Activated CD4-positive, alpha-beta T cell treated with anti-CD3 and anti-CD28 coated beads, Interleukin-2, amount 10 ng/mL, durations not matched to agents 7 days and 5 days (primary cell): ENCODE measurements at places on chromosomes 12 and 14. TPM values are rescaled to one million over a fixed set of nuclear protein-coding genes. Genes with fewer than 3 reads are reported as not detected.

The AP5M1 gene
- total RNA-seq, result 64.3 TPM

The SMCO3 gene
- not detected for total RNA-seq

The MARK3 gene
- total RNA-seq, result 81.4 TPM

- no peak overlapping the region for H3K27ac ChIP-seq
- H3K4me1 ChIP-seq, result peaks cover 9% of the 10 kb centered on the region
- no peak for DNase-seq
- peaks cover 2% of the 10 kb centered on the region for H3K36me3 ChIP-seq
- no peak overlapping the region for H3K4me3 ChIP-seq
Observed at GRCh38 chr14:68598621-68599447, 194.0 kb downstream of the ZFP36L1 start.

GRCh38 chr12:115756271-115756670, 521.2 kb downstream of the MED13L start:
- no peak overlapping the region for H3K27ac ChIP-seq
- H3K36me3 ChIP-seq, result no peaks in the 10 kb centered on the region
